ENCODE measurements at places on chromosomes 7 and 10. TPM values are rescaled to one million over a fixed set of nuclear protein-coding genes. Genes with fewer than 3 reads are reported as not detected.

Gene JCAD
- total RNA-seq = 1.7 TPM

Gene AGAP6
- 4.7 TPM for total RNA-seq

DNA sequence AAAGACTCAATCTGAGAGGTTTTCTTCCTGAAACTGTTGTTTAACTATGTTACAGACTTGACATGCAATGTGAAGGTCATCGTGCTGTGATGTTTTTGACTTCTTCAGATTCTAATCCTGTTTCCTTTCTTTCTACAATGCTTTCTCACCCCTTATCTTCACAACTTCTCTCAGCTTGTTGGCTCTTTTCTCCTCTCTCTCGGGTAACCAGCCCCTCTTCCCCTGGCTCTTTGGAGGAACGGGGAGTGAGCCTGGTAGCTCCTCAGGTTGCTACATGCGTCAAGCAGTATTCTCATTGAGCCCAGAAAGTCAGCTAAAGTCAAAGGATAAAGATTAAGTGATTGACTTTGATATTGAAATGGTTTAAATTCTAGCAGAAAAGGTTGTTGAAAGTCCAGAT is 40.1 kb downstream of the SEC23IP start:
- no peak for DNase-seq

DNA sequence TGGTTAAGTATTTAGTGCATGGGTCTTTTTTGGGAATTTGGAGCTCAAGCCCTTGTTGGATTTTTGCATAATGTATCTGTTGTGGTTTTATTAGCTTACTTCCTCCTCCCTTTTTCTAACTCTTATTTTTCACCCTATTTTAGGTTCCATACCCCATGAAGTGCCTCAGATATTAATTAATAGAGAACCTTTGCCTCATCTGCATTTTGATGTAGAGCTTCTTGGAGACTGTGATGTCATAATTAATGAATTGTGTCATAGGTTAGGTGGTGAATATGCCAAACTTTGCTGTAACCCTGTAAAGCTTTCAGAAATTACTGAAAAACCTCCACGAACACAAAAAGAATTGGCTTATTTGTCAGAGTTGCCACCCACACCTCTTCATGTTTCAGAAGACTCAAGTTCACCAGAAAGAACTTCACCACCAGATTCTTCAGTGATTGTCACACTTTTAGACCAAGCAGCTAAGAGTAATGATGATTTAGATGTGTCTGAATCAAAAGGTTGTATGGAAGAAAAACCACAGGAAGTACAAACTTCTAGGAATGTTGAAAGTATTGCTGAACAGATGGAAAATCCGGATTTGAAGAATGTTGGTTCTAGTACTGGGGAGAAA is 28.0 kb downstream of the SIRT1 start:
- no peak for DNase-seq

- DNase-seq = no peak
Measured at GRCh38 chr10:57785068-57785467, 482.6 kb downstream of the IPMK start.

Data from kidney epithelial cell (primary cell).